ENCODE measurements at places on chromosomes 7 and 10.
A peak's percentile ranks its signal among the peaks of the same experiment; 100 is the strongest.

GRCh38 chr7:91866599-91867148 lies 13.8 kb downstream of the MTERF1 start:
- no peak for DNase-seq

DNA sequence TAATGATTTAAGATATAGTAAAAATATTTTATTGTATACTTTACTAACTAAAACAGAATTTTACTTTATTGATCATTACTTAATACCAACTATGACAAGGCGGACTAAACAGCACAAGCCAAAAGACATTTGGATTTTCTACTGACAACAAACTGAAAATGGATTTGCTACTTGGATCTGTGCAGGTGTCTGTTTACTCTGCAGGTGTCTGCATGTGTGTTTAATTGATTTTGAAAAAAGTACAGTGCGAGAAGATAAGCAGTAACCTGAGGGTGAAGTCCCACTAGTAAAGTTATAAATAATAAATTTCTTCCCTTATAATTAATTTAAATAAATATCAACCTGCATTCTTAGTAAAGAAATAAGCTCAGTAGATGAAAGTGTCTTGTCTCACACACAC lies 696.8 kb upstream of the MBL2 start:
- no peak for DNase-seq

- DNase-seq = no peak
Measured at GRCh38 chr7:15625466-15625865, 61.0 kb downstream of the MEOX2 start.

DNA sequence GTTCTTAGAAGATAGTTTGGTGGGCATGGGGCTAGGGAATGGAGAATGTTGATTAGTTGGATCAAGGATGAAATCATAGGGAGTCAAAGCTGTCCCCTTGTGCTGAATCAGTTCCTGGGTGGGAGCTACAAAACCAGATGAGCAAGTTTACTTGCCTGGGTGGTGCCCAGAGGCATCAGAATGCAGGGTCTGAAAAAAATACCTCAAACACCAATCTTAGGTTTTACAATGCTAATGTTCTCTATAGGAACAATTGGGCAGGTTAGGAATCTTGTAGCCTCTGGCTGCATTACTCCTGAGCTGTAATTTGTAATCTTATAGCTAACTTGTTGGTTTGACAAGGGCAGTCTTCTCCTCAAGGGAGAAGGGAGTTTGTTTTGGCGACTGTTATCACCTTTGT lies 34.4 kb downstream of the LHFPL3 start:
- DNase-seq = no peak

- no peak for DNase-seq
Measured at GRCh38 chr10:15829495-15829894, 30.8 kb downstream of the MINDY3 start.

- no peak for DNase-seq
Measured at GRCh38 chr7:24756545-24757352, 515 bp downstream of the GSDME start.

- no peak for DNase-seq
Measured at GRCh38 chr7:118802726-118803125, 578.2 kb downstream of the ANKRD7 start.

- DNase-seq = no peak
Measured at GRCh38 chr7:99021941-99022560, 121.9 kb downstream of the SMURF1 start.

DNA sequence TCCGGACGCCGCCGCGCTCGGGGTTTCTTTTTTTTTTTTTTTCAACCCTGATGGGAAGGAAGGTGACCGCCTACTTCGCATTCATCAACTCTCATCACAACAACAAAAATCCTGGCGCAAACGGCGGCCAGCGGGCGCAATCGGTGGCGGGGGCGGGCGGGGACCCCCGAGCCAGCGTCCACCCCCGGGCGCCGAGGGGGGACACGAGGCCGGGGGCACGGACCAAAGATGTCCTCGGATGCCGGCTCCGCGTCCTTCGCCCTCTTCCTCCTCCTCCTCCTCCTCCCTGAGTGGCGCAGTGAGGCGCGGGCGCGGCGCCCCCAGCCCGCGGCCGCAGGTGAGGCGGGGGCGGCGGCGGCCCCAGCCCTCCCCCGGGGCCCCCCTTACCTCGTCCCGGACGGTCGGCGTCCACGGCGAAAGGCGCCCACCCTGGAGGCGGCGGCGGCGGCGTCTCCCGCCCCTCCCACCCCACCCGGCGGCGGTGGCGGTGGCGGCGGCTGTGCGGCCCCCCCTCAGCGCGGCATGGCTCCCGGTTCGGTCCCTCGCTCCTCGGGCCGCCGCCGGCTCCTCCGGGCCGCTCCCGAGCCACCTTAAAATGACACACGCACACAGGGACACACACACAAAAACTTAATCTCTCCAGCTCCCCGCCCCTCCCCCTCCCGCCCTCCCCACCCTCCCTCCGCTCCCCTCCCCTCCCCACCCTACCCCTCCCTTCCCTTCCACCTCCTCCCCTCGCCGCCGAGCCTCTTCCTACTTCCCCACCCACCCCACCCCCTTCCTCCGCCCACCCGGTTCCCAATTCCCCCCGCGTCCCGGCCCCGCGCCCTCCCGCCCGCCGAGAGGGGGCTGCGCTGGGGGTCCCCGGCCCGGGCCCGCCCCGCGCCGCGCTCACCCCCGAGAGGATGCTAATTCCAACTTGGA lies at the start of gene CTBP2:
Gene CTBP2 (minus strand): TSS at position 632 of the 924 bp plus-strand sequence.
- DNase-seq = peak; percentile 59

DNA sequence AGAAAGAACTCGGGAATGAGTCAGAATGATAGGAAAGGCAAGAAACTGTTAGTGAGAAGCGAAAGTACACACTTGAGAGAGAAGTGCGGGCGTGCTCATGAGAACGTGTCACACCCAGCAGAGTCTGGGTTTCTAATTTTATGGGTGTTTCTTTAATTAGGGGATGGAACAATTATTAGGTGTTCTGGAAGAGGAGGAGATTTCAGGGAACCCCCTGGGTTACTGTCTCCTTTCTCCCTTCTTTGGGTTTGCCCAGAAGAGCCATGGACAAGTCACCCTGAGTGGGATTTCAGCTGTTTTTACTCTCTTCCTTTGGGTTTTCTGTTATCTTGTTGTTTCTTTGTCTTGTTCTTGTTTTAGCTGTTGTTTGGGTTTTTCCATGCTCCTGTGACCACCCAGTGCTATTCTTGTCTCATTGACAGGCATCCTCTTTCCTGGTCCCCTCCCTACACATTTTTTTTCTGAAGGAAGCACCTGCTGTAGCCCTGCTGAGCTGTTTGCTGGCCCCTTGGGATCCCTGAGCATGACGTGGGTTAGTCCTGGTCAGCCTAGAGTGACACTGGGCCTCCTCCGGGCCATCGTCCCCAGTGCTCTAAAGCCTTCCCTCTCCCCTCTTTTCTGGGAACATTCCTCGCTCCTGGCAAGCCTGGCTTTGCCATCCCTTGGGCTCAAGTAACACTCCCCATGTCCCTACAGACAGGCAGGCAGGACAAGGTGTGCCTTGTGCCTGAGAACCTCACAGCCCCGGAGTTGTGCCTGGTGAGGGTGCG lies 3.5 kb downstream of the SH2D4B start:
- DNase-seq = no peak

- peak; percentile 79 for DNase-seq
Measured at GRCh38 chr10:12264204-12264940, 68.4 kb downstream of the CDC123 start.

GRCh38 chr10:7296076-7296475 lies 114.8 kb downstream of the SFMBT2 start:
- no peak for DNase-seq

GRCh38 chr10:34524369-34525091 lies 290.6 kb downstream of the PARD3 start:
- no peak for DNase-seq
